NCI-H82 (cell line): ENCODE measurements at places on chromosomes 5 and 9.

DNA sequence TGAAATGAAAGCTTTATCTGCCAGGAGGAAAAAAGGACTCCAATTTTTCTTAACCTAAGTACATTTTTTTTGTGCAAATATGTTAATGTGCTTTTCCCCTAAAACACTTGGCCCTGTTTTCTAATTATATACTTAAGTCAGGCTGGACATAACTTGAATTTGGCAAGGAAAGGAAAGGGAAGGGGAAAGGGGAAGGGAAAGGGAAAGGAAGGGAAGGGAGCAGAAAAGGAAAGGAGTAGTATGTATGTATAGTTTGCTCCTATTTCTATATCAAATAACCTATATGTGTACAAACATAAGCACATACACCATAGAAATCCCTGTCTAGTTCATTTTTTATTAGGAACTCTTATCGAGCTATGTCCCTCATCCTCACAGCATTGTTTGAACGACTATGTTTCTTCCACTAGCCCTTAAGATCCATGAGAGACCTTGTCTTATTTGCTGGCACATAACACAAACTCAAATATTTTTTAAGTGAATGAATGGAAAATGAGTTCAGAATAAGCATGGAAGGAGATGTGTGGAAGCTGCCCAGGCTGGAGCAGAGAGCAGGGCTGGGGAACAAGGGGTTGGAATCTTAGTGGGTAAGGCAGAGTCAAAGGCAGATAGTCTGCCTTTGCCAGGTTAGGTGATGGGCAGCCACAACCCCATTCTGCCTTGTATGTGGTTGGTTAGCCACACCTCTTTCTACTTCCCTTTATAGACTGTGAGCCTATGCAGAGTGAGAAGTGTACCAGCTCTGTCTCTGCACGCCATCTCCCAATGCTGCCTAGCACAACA, 70.0 kb downstream of the KLHL3 start:
- DNase-seq: no peak

DNA sequence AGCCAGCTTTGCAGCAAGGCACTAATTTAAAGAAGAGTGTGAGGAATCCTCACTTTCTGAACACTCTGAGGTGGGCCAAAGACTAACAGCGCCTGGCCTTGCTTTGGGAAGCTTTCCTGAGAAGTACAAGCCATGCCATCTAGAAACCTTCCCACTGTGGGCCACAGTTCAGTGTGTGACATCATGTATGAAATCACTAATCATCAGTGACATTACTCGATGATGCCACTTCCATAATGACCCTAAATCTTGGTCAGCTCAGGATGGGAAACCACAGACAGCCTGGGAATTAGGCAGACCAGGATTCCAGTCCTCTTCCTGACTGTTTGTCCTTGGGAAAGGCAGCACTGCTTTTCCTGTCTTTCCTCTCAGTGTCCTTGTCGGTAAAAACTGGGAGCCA, 54.2 kb upstream of the HSPA9 start:
- no peak for DNase-seq

DNA sequence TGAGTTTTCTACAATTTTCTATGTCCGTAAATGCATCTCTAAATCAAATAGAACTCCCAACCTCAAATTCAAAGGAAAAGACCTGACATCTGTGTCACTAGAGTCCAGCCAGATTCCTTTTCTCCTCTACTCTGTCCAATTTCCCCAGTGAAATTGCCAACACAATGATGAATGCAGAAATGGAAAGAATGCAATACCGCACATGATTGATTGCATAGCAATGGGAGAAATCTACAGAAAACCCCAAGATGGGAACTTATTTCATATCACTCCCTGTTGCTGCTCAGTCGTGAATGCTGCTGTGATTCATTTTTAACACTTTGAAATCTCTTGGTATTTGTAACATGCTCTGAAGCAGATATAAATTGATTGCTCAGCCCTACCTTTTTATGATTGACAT, 355.1 kb upstream of the TUSC1 start:
- no peak for DNase-seq

GRCh38 chr9:14652729-14653377, 40.4 kb downstream of the ZDHHC21 start:
- DNase-seq: peak; percentile 73

DNA sequence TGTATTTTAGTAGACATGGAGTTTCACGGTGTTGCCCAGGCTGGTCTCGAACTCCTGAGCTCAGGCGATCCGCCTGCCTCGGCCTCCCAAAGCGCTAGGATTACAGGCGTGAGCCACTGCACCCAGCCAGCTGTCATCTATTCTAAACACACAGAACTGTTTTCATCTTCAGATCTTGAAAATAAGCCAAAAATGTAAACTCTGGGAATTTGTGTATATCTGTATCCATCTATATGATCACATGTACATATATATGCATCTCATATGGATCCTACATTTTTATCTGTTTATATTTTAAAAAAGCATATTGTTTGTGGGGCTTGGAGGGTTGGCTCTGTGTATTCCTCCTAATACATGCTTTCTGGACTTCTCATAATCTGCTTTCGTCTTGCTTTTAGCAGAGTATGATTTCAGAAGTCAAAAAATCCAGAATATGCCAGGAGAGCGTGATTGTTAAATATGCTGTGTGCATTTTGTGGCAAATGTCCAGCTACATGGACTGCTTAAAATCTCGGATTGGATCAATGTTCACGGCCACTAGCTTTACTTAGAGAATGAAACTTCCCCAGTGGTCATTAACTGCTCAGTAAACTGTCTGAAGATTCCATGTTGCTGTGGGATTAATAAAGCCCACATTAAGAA, 274.4 kb upstream of the IRX1 start:
- no peak for DNase-seq

DNA sequence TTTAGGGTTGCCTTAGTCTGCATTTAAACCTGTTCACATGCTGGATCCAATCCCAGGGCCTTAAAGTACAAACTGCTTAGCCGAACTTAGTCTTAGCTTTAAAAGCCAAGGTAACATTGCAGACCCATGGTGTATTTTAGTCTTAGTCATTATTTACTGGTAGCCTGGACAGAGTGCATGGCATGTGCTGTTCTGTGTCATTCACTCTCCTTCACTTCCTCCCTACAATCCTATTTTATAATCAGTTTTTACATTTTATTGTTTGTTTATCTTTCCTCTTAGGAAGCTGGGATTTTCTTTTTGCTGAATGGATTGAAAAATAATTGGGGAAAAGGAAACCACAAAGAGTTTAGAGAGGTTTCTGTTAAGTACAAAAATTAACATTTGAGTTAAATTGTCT, 29.4 kb upstream of the TAL2 start:
- peak; percentile 58 for DNase-seq

- peak; percentile 59 for DNase-seq
Observed at GRCh38 chr9:14326264-14326826, 12.4 kb upstream of the NFIB start.

DNA sequence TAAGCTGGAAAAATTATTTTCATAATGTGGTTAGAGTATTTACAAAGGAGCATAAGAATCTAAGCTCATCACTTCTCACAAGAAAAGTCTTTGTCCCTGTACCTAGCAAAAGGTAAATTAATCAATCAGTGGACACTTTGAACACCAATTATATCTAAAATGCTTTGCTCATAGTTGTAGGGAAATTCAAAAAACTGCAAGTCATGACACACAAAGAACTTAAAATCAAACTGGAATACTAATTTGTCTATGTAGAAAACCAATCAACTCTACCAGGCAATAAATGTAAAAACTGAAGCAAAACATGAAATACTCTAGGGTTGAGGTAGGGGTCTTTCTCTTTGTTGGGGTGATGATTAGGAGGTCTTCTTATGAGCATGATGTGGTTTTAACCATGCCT, 135.5 kb downstream of the PRKACG start:
- no peak for DNase-seq

- no peak for DNase-seq
Observed at GRCh38 chr5:137234973-137235943, 263.9 kb downstream of the SPOCK1 start.

- DNase-seq: no peak
Observed at GRCh38 chr9:93276973-93277372, 93.0 kb downstream of the WNK2 start.

- DNase-seq: peak; percentile 60
Observed at GRCh38 chr5:68288707-68289134, 73.2 kb downstream of the PIK3R1 start.

DNA sequence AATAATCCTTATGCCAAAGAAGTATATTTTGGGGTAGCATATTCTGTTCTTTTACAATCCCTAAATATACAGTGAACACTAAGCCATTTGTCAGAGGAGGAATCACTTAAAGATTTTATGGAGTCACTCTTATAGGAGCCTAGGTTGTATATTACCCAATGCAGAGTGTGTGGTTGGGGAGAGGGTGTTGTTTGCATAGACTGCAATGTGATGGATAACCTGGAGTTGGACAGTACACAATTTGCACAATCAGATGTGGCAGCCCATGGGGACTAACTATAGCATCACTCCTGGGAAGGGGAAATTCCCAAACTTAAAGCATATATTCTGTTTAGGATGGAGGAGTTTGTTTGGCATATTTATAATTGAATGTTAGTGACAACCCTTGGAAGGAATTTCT, 9.6 kb upstream of the NDFIP1 start:
- no peak for DNase-seq

GRCh38 chr9:90774071-90774470, 27.5 kb upstream of the SYK start:
- no peak for DNase-seq

- peak; percentile 93 for DNase-seq
Observed at GRCh38 chr5:144122641-144123040, 47.8 kb downstream of the YIPF5 start.

DNA sequence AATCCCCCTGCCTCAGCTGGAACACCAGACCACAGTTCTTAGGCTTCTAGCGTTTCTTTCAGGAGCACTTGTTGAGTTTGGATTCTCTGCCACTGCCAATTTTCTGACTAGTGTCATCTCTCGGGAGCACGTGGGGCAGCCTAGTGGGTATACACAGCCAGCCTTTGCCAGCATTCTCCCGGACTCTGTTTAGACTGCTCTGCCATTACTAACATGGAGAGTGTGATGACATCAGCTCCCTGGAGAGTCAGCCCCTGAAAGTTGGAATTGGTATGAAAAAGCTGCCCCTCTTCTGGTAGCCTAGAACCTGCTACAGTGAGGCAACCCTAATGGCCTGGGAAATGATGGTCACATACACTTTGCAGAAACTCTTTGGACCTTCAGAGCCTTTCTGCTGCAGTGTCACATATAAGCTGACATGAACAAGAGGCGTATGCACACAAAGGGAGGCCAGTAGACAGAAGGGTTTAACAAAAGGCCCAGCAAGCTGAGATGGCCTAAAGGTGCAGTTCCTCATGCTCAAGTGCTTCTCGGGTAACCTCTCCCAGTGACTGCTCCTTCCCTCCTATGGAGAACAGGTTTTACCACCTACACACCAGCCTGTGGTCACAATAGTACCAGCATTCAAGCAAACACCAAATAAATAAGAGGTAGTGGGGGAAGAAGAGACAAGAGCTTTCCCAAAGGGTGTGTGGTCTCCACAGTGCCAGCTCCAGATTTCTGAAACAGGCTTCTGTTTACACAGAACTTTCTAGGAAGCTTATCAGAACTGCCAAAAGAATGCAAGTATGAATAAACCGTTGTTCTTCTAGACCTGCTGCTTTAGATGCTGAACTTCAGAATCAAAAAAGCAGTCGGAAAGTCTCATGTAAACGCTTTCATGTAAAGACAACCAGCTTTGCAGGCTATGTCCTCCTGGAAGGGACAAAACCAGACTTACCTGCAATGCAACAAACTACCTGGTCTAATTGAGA, 16.5 kb downstream of the SPACA9 start:
- no peak for DNase-seq

DNA sequence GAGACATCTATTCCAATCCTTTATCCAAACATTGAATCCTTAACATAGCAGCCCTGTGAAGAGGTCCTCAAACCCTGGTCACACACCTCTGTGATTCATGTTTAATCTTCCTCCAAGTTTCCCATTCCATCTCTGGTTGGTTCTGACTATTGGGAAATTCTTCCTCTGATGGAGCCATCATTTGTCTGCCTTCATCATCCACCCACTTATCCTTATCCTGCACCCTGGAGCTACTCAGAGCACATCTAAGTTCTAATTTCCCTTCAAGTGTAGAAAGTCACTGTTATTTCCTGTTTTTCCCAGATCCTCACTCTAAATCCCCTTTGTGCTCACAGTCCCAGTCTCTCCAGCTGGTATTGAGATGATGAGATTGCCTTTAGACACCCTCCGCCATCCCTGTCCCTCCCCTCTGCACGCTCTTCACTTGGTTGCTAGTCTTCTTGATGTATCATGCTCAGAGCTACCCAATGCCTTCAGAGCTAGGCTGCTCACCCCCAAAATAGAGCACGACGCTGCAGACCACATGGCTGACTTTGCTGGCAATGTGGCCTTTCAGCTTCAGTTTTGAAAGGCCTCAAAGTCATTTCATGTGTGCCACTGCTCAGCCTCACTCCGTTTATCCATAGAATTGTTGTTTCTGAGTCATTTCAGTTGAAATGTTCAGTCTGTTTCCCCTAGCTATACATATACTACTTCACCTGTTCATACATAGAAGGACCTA, 154.3 kb downstream of the PALM2AKAP2 start:
- no peak for DNase-seq

GRCh38 chr9:15104826-15105420, 194.7 kb upstream of the FREM1 start:
- DNase-seq: peak; percentile 64

- DNase-seq: no peak
Observed at GRCh38 chr5:149108651-149109280, 32.5 kb upstream of the ABLIM3 start.

GRCh38 chr9:22158927-22159346, 149.8 kb upstream of the CDKN2B start:
- DNase-seq: no peak

GRCh38 chr9:121013911-121014310, 36.2 kb downstream of the C5 start:
- no peak for DNase-seq

DNA sequence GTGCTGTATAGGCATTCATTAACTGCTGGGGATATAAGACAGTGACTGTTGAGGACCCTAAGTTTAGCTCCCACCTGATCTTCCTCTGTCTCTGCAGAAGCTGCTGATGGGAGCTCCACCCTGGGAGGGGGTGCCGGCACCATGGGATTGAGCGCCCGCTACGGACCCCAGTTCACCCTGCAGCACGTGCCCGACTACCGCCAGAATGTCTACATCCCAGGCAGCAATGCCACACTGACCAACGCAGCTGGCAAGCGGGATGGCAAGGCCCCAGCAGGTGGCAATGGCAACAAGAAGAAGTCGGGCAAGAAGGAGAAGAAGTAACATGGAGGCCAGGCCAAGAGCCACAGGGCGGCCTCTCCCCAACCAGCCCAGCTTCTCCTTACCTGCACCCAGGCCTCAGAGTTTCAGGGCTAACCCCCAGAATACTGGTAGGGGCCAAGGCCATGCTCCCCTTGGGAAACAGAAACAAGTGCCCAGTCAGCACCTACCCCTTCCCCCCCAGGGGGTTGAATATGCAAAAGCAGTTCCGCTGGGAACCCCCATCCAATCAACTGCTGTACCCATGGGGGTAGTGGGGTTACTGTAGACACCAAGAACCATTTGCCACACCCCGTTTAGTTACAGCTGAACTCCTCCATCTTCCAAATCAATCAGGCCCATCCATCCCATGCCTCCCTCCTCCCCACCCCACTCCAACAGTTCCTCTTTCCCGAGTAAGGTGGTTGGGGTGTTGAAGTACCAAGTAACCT, 22.1 kb downstream of the PCDHGC5 start:
- no peak for DNase-seq

- peak; percentile 2 for DNase-seq
Observed at GRCh38 chr5:38780945-38781344, 64.9 kb upstream of the OSMR start.

GRCh38 chr9:93968451-93969327, 13.5 kb upstream of the BARX1 start:
- DNase-seq: no peak
